HTR-8/SVneo (cell line): ENCODE measurements at places on chromosomes 5 and 9.

DNA sequence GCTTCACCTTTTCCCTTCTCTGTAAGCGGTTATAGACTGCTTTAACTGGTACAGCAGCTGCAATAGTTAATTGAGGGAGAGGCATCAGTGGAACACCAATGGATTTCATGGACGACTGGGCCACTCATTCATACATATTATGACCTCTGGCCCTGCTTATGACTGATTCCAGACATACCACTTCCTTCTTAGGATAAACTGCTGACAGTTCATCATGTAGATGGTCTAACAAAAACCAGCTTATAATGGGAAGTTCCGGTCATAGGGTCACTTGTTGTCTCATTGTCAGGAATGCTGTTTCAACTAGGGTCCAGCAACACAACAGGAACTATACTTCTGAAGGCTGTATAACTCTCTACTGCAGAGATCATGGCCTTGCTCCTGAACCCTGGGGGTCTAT lies 265.2 kb upstream of the RASA1 start:
- DNase-seq: no peak

- DNase-seq: no peak
These were observed 143.4 kb upstream of the KLF9 start for GRCh38 chr9:70557661-70558369.

- no peak for DNase-seq
These were observed 231.6 kb upstream of the VLDLR start for GRCh38 chr9:2390028-2390427.

GRCh38 chr9:27622693-27623340 lies 49.5 kb upstream of the C9orf72 start:
- DNase-seq: no peak

DNA sequence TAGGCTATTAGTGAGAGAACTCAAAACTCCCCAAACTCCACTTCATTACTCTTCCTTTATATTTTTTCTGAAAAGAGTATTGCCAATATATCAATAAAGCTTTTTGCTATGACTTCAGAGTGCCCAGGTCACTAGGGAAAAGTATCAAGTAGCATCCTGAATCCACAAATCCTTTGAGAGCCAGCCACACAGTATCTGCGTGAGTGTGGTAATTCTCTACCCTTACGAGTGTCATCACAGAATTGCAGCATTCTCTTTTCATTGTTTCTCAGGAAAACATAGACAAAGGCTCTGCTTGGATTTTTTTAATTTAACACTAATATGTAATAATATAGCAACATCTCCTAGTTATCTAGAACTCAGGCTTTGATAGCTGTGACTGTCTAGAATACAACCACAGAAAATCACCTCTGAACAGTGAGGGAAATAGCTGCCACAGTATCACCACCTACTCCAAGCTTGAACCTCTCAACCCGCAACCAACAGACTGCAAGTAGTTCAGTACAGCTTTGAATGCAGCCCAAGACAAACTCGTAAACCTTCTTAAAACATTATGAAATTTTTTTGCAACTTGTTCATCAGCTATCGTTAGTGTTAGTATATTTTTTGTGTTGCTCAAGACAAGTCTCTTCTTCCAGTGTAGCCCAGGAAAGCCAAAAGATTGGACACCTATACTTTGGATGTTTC lies 79.3 kb upstream of the CCDC152 start:
- no peak for DNase-seq

- no peak for DNase-seq
These were observed 12.9 kb upstream of the ERBIN start for GRCh38 chr5:65913519-65913918.
